ENCODE measurements at places on chromosomes 12 and 14. TPM values are rescaled to one million over a fixed set of nuclear protein-coding genes. Genes with fewer than 3 reads are reported as not detected.
A peak's percentile ranks its signal among the peaks of the same experiment; 100 is the strongest.

The SPTB gene
- 1.7 TPM for total RNA-seq

The SLC6A15 gene
- not detected for total RNA-seq

The ESR2 gene
- 0.23 TPM for total RNA-seq

The LMNTD1 gene
- total RNA-seq: not detected

The LRTM2 gene
- total RNA-seq: not detected

The LYZ gene
- 16.9 TPM for total RNA-seq

The TAS2R30 gene
- total RNA-seq: 5.8 TPM

DNA sequence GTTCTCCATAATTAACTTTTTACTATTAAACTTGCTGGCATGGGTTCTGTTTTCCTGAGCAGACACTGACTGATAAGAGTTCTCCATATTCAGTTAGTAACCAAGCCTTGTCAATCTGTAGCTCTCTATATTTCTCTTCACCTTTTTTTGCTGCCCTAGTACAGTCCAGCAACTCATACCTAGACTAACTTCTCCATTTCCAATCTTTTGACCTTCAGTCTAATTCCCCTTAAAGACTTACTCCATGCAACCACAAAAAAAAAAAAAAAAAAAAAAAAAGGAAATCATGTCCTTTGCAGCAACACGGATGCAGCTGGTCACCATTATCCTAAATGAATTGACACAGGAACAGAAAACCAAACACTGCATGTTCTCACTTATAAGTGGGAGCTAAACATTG lies 125.7 kb upstream of the KRAS start:
- no peaks in the 10 kb centered on the region for H3K4me1 ChIP-seq
- H3K27me3 ChIP-seq: no peaks in the 10 kb centered on the region
- DNase-seq: no peak
- no peak overlapping the region for H3K27ac ChIP-seq
- H3K36me3 ChIP-seq: no peaks in the 10 kb centered on the region

GRCh38 chr14:20417250-20418186 lies 4.2 kb upstream of the TEP1 start:
- no peak for DNase-seq
- no peak overlapping the region for H3K4me3 ChIP-seq
- H3K4me1 ChIP-seq: peaks cover 47% of the 10 kb centered on the region
- peak overlapping the region; percentile 85 for H3K27ac ChIP-seq
- no peaks in the 10 kb centered on the region for H3K36me3 ChIP-seq

GRCh38 chr12:89991807-89992590 lies 283.4 kb upstream of the ATP2B1 start:
- no peak overlapping the region for H3K4me3 ChIP-seq
- no peaks in the 10 kb centered on the region for H3K4me1 ChIP-seq
- DNase-seq: no peak
- H3K27me3 ChIP-seq: no peaks in the 10 kb centered on the region

DNA sequence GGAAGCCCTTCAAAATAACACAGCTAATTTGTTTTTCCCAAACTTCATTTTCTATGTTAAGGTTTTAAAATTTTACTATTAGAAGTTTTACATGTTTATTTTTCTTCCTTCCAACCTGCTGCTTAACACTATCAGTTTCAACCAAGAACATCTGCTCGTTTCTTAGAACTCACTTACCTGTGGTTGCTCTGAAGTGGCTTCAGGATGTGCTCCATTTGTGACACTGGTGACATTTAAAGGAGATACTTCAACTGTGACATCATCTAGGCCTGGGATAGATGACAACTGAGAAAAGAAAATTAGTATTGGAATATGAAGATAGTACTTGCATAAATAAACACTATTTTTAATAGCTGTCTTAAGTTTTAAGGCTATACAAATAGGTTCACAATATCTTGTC lies 17.9 kb downstream of the WASHC3 start:
- H3K27me3 ChIP-seq: no peaks in the 10 kb centered on the region
- H3K36me3 ChIP-seq: no peaks in the 10 kb centered on the region
- no peak overlapping the region for H3K27ac ChIP-seq
- no peaks in the 10 kb centered on the region for H3K4me1 ChIP-seq
- H3K4me3 ChIP-seq: no peak overlapping the region

DNA sequence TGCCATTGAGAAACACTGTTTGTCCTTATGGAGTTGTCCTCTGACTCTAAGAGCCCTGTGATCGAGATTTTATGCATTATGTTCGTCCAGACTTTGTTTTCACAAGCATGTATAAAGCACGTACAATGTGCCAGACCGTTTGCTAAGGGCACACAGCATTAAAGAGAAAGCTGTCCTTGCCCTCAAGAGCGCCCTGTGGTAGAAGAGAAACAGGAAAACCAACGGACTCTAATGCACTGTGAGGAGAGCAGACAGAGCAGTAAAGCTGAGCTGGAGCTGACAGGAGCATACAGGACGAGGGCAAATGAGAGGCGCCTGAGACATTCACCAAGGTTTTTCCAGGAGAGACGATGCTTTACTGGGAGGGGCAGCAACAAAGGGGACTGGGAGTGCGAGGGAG lies 66.2 kb upstream of the OVCH1 start:
- no peak for DNase-seq
- no peaks in the 10 kb centered on the region for H3K36me3 ChIP-seq
- no peak overlapping the region for H3K4me3 ChIP-seq
- no peak overlapping the region for H3K27ac ChIP-seq
- H3K4me1 ChIP-seq: no peaks in the 10 kb centered on the region

DNA sequence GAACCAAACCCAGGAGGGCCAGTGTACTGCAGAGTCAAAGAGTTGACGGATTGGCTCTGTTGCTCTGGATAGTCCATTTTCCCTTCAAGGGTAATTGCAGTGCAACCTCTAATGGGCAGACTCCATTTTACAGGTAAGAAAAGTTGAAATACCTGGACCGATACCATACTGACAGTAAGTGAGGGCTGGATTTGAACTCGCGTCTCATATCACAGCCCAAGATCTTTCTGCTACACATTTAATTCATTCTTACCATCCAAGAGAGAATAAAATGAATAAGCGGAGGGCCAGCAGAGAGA lies 356 bp upstream of the ZC3H14 start:
- H3K4me1 ChIP-seq: peaks cover 18% of the 10 kb centered on the region
- H3K27ac ChIP-seq: peak overlapping the region; percentile 44
- no peak for DNase-seq
- H3K4me3 ChIP-seq: peak overlapping the region; percentile 99
- no peaks in the 10 kb centered on the region for H3K36me3 ChIP-seq
- no peaks in the 10 kb centered on the region for H3K27me3 ChIP-seq

DNA sequence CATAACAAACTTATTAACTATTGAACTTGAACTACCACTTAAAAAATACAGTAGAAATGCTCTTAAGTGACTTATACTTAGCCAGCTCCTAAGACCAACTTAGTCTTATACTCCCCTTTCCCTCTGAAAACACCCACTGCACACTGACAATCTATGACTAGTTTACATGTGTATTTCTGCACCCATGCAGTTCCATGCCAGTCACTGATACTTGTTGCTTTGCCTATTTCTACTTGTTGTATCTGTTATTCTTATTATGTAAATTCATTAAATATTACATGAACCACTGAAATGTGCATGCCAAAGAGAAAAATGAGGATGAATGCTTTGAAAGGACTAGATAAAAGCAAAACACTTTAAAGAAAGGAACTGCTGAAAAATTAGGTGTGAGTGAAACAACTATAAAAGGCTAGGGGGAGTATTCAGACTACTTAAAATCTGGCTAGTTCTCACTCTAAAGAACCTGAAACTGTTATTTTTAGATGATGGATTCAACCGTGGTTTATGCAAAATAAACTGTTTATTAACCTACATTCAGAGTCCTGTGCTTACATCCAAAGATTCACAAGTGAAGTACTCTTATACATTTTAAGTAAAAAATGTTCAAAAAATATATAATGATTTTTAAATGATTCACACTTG lies 74.7 kb downstream of the RPS6KA5 start:
- no peak overlapping the region for H3K27ac ChIP-seq
- no peaks in the 10 kb centered on the region for H3K36me3 ChIP-seq

DNA sequence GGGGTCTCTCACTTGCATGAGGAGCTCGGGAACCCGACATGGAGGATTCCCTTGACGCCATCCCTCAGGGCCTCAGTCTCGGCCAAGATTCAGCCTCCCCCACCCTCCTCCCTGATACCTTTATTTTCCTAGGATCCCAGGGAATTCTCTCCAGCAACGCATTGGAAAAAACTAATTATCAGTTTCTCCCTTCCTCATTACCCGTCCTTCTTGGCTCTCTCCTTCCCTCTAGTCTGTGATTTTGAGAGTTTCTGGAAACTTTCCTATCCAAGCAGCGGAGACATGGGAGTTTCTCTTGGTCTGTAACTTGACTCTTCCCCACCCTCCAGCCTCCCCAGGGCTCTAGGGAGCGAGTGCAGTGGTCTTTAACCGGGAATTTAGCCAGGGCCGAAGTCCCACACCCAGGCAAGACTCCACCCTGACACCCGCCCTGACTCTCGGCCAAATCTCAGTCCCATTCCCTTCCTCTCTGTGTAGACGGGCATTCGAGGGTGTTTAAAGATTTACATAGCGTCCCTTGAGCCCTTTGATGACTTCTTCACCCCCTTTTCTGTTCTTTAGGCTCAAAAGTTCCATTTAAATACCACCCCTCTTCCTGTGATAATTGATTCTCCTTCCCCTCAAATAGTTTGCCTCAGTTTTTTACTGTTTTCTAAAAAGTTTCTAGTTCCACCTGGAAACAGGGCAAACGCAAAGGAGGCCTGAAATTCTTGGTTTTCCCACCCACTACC lies 6.7 kb downstream of the HOXC5 start:
- no peaks in the 10 kb centered on the region for H3K27me3 ChIP-seq
- peaks cover 23% of the 10 kb centered on the region for H3K4me1 ChIP-seq
- no peaks in the 10 kb centered on the region for H3K36me3 ChIP-seq

DNA sequence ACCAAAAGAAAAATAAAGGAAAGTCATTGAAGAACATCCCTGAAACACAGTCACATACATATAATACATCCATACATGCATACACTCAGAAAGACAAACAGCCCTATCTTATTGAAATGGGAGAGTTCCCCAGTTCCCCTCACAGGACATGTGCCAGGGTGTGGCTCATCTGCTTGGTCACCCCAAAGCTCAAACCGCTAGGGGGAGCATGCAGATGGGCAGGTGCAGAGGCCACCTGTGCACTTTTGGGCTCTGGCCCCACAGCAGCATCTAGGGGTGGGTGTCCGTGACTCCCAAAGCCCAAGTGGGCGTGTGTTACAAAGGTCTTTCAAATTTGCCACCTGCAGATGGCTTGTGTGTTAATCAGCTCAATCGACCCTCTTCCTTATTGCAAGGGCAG lies 75.2 kb downstream of the CMAS start:
- peaks cover 2% of the 10 kb centered on the region for H3K27me3 ChIP-seq
- no peak overlapping the region for H3K27ac ChIP-seq
- H3K36me3 ChIP-seq: no peaks in the 10 kb centered on the region

DNA sequence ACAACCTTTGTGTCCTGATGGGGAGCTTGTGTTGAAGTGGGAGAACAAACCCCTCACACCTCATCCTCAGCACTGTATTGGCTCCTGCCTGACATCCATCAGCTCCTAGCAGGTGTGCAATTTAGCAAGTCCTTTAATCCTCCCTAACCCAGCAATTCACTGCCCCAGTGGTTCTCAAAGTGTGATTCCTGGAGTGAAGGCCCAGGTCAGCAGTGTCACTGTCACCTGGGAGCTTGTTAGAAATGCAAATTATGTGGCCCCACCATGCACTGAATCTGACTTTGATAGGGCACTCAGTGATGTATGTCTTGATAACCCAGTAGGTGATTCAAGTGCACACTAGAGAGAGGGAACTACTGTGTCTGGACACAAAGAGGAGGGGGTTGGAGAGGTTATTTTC lies 133.6 kb downstream of the FGD4 start:
- 0 out of 2 replicates have a peak, but pooled peaks cover 2% of the 10 kb centered on the region for H3K36me3 ChIP-seq
- no peak overlapping the region for H3K4me3 ChIP-seq
- peaks cover 46% of the 10 kb centered on the region for H3K4me1 ChIP-seq
- no peaks in the 10 kb centered on the region for H3K27me3 ChIP-seq
- H3K27ac ChIP-seq: no peak overlapping the region

DNA sequence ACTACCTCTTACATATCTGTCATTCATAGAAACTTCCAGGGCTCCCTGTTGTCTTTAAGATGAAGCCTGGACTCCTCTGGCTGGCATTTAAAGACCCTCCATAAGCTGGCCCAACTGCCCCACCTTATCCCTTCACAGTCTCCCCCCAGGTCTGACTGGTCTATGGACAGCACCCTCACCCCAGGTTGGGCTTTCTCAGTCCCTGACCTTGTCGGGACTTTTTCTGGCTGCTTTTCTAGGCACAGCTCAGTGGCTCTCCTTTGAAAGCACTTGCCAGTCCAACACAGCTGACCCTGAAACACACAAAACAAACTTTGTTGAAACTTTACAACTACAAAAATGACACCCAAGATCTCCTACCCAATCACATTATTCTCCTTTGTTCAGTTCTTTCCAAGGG lies 13.9 kb upstream of the MYH7 start:
- H3K27me3 ChIP-seq: no peaks in the 10 kb centered on the region
- H3K4me3 ChIP-seq: no peak overlapping the region
- no peaks in the 10 kb centered on the region for H3K36me3 ChIP-seq
- H3K27ac ChIP-seq: no peak overlapping the region
- no peaks in the 10 kb centered on the region for H3K4me1 ChIP-seq
- DNase-seq: no peak

- no peak for DNase-seq
- H3K36me3 ChIP-seq: no peaks in the 10 kb centered on the region
- no peak overlapping the region for H3K4me3 ChIP-seq
- peaks cover 4% of the 10 kb centered on the region for H3K4me1 ChIP-seq
These were observed 9.2 kb upstream of the RILPL2 start for GRCh38 chr12:123445388-123446332.

DNA sequence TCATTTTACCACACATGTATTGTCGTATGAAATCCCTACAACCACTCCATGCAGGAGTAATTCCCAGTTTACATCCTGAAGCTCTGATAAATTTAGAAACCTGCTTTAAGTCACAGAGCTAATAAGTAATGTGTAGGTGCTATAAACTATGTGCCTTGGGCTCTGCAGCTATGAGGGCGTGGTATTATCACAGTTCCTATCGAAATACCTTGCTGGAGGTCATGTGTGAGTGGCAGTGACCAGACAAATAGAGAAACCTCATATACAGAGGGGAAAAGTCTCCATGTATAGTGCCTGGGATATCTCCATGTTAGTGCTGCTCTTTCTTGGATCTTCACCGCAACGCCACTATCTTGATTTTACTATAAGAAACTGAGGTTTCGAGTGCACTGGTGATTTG lies 883 bp upstream of the TBC1D15 start:
- H3K27ac ChIP-seq: peak overlapping the region; percentile 99
- H3K27me3 ChIP-seq: no peaks in the 10 kb centered on the region
- 0 out of 2 replicates have a peak, but pooled peaks cover 9% of the 10 kb centered on the region for H3K4me1 ChIP-seq
- DNase-seq: no peak
- peak overlapping the region; percentile 73 for H3K4me3 ChIP-seq
